A549 (cell line): ENCODE measurements at places on chromosomes 16 and 17. TPM values are rescaled to one million over a fixed set of nuclear protein-coding genes. Genes with fewer than 3 reads are reported as not detected.

NPIPA3 gene
- 0.94 to 2.2 TPM (median 1.3 TPM) in 3 replicates for polyA plus RNA-seq

KIF2B gene
- not detected in 3 replicates for polyA plus RNA-seq

MAP2K3 gene
- 36.9 to 42.8 TPM (median 37.1 TPM) in 3 replicates for polyA plus RNA-seq

MT4 gene
- polyA plus RNA-seq, result not detected in 3 replicates

DNA sequence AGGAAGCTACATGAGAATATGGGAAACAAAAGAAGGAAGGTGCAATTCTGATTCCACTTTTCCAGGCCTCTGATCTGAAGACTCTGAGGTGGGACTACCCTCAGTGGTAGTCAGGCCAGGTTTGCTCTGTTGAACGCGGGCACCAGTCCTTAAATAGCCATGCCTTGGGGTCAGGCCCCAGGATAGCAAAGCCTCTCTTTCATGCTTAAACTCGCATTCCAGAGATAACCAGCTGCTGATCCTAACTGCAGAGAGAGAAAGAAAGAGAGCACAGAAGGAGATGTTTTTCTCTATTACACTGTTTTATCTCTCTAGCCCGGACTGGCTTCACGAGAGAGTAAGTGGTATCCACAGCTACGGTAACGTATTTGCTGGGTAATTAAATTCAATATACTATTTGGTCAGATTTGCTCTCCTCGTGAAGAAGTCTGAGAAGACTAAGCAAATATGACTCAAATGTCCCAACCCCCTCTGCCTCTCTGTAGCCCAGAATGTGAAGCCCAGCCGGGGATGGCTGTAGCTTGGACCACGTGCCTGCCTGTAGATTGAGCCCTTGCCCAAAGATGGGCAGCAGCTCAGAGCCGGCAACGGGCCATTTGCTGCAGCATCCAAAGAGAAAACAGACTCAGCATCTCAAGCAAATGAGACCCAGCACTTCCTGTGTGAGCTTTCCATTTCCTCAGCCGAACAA, 122.2 kb downstream of the SMG6 start:
- DNase-seq, result no peak

DNA sequence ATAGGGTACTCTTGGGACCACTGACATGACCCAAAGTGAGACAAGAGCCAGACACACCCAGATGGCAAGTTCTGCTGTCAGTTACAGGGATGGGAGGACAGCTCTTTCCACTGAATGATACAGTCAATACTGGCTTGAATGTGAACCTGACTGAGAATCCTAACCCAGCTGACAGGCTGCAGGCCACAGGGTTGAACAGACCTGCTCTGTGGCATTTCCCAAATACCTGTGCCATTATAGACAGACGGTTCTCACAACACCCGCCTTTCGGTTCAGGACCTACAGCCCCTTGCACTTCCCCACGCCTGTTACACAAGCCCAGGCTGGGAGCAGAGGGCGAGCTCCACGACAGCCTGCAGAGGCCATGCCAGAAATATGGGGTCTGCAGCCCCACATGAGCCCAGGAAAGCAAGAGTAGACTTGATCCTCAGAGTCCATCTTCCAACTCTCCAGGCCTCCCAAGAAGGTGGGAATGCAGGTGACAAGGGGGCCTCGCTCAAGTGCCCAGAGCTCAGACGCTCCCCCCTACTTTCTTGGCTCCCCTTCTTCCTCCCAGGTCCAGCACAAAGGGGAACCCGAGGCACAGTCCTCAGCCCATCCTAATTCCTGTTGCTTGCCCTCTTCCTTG, 314.3 kb downstream of the SOX9 start:
- DNase-seq, result no peak

DNA sequence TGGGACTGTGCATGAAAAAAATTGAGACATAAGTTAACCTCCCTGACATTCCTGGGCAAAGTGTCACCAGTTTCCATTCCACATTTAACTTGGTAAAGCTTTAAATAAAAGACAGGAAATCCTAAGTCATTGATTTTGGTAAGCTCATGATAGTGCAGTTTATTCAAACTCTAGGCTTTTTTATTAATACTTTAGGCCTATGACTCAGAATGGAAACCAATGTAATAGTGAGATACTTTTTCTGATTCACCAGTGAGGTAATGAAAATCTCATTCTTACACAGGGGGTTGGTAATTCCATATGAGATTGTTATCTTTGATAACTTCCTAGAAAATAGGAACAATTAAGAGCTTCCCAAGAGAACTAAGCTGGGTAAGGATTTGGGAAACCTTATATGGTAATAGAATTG, 91.1 kb downstream of the NLK start:
- DNase-seq, result peak; percentile 6

DNA sequence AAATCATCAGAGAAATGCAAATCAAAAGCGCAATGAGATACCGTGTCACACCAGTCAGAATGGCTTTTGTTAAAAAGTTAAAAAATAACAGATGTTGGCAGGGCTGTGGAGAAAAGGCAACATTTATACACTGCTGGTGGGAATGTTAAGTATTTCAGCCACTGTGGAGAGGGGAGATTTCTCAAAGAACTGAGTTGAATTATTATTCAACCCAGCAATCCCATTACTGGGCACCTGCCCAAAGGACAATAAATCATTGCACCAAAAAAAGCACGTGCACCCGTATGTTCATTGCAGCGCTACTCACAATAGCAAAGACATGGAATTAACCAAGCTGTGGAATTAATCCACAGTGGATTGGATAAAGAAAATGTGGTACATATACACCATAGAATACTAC, 204.7 kb downstream of the HS3ST4 start:
- no peak for DNase-seq

DNA sequence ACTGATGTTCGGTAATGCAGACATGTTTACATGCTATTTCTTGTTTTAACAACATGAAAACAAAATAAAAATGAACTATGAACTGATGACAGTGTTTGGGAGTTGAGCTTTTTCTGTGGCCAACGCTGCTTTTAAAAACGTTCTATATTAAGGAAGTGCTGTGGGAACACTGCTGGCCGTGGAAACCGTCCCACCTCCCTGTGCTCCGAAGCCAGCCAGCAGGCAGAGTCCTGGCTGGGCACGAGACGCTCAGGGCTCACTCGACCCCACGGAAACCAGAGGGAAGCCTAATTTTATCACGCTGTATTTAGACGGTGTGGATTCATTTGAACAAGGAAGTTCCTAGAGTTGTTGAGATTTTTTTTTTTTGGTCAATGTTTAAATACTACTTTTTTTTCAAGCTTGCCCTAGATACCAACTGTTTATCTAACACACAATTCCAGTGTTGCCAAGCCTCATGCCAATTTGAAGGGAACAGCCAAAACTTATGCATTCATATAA, 25.8 kb downstream of the ADCY9 start:
- no peak for DNase-seq

- DNase-seq, result no peak
These were observed 7.2 kb downstream of the EPN2 start for GRCh38 chr17:19244357-19244756.
